Stimulated activated CD8-positive, alpha-beta memory T cell treated with anti-CD3 and anti-CD28 coated beads, Interleukin-4, amount 100 ng/mL, for 1 hour (primary cell): ENCODE measurements at places on chromosomes 5 and 9.

DNA sequence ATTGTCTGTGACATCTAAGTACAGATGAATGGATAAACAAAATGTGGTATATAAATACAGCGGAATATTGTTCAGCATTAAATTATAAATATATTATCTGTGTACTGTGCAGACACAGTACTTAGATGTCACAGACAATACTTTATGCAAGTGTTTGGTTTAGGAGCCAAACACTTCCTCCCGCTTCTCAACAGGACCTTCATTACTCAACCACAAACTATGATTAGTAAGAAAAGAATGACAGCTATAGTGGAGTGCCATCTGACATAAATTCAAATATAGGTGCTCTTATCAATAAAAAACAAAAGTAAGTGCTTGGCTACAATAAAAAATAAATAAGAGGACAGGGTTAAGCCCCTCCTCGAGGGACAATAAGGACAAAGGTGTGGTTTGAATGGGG lies 38.9 kb upstream of the STX17 start:
- no peak for DNase-seq

DNA sequence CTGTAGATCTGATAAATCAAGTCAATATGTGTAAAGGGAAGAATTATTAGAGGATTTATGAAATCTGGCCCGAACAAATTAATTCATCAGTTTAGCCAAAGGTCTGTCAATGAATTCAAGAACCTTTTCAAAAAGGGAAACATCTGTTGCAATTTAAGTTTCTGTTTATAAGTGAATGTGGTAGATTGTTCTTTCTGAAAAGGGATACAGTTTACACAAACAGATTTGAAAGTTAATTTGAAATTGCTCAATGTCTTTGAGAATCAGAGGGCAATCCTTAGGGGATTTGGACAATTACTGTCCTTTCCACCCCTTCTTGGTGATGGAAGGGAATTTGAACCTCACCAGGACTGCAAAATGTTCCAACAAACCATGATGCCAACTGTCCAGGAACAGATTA lies 29.7 kb upstream of the ERCC6L2 start:
- DNase-seq: no peak

DNA sequence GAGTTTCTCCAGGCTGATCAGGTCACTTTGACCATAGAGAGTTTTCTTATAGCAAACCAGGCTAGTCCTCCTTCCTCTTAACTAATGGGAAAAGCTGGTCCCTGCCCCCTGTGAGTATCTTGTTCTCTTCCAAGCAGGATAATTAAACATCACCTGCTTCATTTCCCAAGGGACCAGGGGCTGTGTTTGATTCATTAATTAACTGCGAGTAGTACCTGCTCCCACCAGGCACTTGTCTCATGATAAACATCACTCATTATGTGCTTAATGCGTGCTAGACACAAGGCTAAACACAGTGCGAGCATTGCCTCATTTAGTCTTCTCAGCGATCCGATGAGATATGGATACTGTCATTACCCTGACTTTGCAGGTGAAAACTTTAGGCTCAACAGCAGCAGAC lies 1.7 kb upstream of the FAM163B start:
- no peak for DNase-seq

GRCh38 chr9:85511746-85512145 lies 230.0 kb downstream of the AGTPBP1 start:
- no peak for DNase-seq

DNA sequence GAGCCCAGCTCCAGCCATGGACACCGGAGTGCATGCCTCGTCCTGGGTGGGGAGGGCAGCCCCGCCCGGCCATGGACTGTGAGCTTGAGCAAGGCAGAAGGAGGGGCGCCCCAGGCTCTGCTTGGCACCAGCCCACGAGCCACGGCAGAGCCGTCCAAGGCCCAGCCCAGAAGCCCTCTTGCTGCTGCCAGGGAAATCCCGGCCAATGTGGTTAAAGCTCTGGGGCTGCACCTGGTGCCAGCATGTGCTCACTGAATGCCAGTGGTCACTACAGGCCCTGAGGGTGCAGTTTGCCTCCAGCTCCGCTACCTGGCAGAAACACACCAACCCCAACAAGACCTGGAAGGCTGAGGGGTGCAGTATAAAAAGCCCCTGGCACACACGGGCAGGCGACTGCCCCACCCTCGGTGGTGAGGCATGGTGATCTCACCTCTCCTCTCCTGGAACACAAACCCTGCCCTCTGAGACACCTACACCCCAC lies 11.8 kb downstream of the BRD3 start:
- no peak for DNase-seq

- no peak for DNase-seq
Measured at GRCh38 chr5:118628660-118629354, 359.5 kb downstream of the DTWD2 start.

- no peak for DNase-seq
Measured at GRCh38 chr9:123825342-123826060, 104.4 kb downstream of the DENND1A start.

DNA sequence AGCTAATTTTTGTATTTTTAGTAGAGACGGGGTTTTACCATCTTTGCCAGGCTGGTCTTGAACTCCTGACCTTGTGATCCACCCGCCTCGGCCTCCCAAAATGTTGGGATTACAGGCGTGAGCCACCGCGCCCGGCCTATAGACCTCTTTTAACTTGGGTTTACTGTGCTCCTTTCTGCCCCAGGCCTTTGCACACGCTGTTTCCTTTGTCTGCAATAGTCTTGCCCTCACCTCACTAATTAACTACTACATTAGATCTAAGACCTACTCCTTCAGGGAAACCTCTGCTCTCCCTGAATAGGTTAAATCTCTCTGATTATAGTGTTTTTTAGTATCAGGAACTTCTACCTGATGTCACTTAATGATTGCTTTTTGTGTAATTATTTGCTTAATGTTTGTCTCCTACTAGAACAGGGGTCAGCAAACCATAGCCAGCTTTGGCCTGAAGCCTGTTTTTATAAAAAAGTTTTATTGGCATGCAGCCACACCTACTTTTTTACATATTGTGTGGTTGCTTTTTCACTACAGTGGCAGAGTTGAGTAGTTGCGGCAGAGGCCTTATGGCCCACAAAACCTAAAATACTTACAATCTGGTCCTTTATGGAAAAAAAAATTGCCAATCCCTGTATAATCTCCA lies 31.2 kb upstream of the TLE1 start:
- DNase-seq: no peak

DNA sequence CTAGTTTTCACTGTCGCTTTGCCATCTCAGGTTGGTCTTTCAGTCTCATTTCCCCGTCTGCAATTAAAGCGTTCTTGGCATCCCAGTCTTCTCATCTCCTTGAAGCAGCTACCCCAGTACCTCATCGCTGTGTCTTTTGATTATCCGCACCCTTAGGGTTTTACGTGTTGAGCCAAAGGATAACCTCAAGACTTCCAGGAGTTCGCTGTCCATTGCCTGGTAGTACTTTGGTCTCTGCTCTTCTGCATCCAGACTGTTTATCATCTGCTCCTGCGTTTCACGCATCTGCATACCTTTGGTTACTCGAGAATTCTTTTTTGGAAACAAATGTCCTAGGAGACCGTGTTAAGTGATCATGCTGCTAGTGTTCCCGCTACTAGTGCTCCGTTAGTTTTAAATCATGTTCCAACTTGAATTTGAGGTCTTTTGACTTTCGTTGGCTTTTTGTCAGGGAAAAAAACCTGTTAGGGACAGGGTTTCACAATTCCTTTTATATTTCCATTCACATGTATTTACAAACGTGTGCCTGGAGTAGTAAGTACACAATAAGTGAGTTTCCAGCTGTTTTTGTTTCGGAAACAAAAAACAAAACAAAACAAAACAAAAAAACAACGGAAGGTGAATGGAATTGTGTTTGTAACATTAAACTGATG lies 888 bp downstream of the RABGAP1 start:
- no peak for DNase-seq

DNA sequence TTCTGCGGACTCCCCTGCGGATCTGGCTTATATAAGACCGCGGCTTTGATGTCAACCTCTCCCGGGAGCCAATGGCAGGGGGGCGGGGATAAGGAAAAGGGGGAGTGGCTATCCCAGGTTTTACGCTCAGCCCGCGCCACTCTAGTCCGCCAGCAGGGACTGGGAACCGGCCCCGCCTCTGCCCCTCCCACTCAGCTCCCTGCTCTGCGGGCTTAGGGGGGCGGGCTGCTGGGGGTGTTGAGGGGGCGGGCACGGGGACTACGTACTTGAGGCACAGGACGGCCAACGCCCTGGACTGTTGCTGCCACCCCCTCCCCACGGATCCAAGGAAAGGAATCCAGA lies at the start of gene HAND1:
Gene HAND1 (minus strand): TSS at position 4 of the 342 bp plus-strand sequence. CDS start 219 bp downstream, outside the sequence.
- DNase-seq: no peak

GRCh38 chr9:84821431-84821830 lies 151.9 kb downstream of the NTRK2 start:
- no peak for DNase-seq

DNA sequence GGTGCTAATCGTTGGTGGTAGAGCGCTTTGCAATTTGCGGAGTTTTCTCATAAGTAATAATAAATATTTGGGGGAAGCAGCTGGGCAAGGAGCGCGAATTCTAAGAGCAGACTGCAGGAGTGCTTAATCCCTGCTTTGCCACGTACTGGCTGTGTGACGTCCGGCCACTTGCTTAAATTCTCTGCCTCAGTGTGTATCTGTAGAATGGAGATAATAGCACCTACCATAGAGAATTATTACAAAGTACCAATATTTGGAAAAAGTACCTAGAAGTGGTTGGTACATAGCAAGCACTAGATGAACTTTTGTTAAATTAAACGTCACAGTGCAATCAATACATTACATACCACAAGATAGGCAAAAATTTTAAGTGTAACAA lies 598 bp upstream of the TMED7 start:
- no peak for DNase-seq

DNA sequence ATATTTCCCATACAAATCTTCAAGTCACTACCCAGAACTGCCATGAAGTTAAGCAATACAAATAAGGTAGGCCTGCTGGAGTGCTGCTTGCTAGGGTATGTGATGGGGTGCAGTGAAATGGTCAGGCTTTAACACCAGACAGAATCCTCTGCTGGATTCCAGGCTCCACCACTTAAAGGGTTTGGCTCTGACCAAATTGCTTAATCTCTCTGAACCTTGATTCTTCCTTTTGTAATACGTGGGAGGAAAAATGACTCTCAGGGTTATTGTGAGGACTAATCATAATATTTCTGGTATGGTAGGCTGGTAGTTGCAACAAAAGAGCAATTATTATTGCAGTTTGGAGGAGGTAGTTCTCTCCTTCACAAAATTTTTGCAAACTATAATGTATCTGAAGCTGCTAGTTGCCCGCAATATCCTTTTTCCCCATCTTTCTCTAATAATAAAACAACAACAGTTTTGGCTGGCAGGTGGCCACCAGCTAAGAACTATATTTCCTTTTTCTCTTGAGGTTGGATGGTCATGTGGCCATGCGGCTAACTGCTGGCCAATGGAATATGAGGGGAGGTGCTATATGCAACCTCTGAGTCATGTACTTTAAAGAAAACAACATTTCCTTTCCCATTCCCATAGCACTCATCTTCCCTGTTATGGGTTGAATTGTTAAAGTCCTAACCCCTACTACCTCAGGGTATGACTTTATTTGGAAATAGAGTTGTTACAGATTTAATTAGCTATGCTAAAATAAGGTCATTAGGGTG lies 44.1 kb downstream of the CCL28 start:
- DNase-seq: no peak
